ENCODE measurements at places on chromosomes 5 and 9. TPM values are rescaled to one million over a fixed set of nuclear protein-coding genes. Genes with fewer than 3 reads are reported as not detected.

GRCh38 chr5:94832685-94833084 lies 214.2 kb downstream of the SLF1 start:
- DNase-seq, result no peak

GRCh38 chr5:174046558-174046957 lies 1.1 kb downstream of the NSG2 start:
- DNase-seq, result no peak

- no peak for DNase-seq
Observed at GRCh38 chr9:8760000-8760767, 960.6 kb upstream of the DMAC1 start.

Gene SLC36A1
- total RNA-seq, result 6.1 TPM

GRCh38 chr5:151002681-151003502 lies 17.5 kb upstream of the GPX3 start:
- no peak for DNase-seq

DNA sequence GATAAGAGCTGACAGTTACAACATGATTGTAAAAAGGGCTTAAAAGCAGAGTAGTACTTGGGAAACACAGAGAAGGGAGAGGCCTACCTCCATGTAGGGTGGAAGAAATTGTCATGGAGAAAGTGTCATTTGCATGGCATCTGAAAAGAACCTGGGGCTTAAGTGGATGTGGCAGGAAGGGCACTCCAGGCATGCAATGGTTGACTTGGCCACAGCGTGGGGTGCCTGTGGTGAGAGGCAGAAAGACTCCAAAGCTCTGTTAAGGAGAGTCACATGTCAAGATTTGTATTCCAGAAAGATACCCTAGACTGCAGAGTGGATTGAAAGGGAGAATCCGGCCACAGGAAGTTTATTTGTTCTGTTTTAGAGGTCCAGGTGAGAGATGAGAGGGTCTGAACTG lies 2.4 kb downstream of the POLR3G start:
- no peak for DNase-seq

Gene PCDHGA5
- 11.5 TPM for total RNA-seq

Gene TAL2
- 0.55 TPM for total RNA-seq

GRCh38 chr5:90434116-90434714 lies 24.7 kb upstream of the CETN3 start:
- peak; percentile 21 for DNase-seq

- no peak for DNase-seq
Observed at GRCh38 chr5:142114687-142115086, 6.1 kb downstream of the NDFIP1 start.

Gene SPAG8
- 0.26 TPM for total RNA-seq

Gene TRPM3
- total RNA-seq, result 0.51 TPM

GRCh38 chr9:77597057-77597456 lies 51.1 kb downstream of the GNA14 start:
- DNase-seq, result no peak

Data from uterus (tissue), 4 donors.